ENCODE measurements at places on chromosomes 7 and 10.

GRCh38 chr10:124283215-124283948 is 135.3 kb downstream of the OAT start:
- DNase-seq = no peak

- peak; percentile 91 for DNase-seq
Measured at GRCh38 chr10:123008355-123009104, at the start of the genes ACADSB and IKZF5. TSS of gene ACADSB (plus strand) at chr10:123009006. CDS start at chr10:123009030, 24 bp downstream. TSS of gene IKZF5 (minus strand) at chr10:123008795. CDS start at chr10:122998625, 10,170 bp downstream.

GRCh38 chr7:20417260-20417659 is 86.6 kb downstream of the ITGB8 start:
- DNase-seq = no peak

GRCh38 chr7:18727115-18727870 is 231.7 kb downstream of the HDAC9 start:
- DNase-seq = no peak

GRCh38 chr7:47799524-47799923 is 148.7 kb downstream of the PKD1L1 start:
- no peak for DNase-seq

DNA sequence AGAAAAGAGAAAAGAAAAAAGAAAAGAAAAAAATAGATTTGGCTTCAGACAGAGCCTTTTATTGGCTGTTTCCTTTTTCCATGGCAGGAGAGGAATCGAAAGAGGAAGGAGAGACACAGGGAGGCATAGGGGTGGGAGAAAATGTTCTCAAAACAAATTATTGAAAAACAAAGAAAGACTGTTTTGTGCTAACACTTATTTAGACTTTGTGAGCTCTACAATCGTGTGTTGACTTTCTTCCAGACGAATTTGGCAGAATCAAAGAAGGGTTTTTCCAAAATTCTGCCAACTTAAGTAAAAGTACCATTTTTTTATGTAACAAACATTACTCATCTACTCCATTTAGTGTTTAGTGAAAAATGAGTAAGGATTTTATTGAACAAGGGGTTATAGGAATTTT is 982.2 kb downstream of the REEP3 start:
- no peak for DNase-seq

- DNase-seq = no peak
Measured at GRCh38 chr7:46682836-46683624, 762.0 kb upstream of the IGFBP3 start.

GRCh38 chr7:54483523-54483922 is 58.7 kb upstream of the VSTM2A start:
- DNase-seq = no peak

DNA sequence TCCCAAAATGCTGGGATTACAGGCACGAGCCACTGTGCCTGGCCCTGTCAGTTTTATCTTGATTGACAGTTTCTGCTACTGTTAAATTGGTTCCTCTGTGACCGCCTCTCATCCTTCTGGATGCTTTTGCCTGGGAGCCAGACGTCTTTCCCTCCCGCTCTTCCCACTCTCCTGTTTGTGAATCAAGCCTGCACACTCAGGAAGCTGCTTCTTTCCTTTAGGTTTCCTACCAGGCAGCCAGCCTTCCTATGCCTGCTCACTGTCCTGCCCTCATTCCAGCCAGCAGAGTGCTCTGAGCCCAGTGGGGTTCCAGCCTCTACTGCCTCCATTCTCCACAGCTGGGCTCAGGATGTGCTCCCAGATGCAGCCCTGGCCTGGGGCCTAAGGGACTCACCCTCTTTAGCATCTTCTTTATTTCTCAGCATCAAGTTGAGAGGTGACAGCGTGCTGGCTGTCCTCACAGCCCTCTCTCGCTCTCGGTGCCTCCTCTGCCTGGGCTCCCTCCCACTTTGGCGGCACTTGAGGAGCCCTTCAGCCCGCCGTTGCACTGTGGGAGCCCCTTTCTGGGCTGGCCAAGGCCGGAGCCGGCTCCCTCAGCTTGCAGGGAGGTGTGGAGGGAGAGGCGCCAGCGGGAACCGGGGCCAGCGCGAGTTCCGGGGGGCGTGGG is 5.1 kb downstream of the SH2D4B start:
- no peak for DNase-seq

- no peak for DNase-seq
Measured at GRCh38 chr10:131748831-131749766, 151.7 kb upstream of the PPP2R2D start.

DNA sequence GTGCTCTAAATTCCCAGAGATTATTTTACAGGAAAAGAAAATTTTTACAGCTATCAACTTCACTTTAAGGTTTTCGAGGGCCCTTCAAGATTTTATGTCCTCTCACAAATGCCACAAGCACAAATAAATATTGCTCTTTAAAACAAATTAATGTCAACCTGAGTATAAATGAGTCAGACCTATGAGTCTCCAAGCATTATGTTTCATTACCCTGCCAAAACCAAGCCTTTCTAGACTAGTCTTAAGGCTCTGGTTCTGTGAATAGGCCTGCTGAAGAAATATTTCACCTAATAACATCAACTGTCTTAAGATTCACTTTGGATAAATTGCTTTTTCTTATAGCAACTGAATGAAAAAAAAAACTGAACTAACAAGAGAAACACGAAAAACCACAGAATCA is 153.0 kb downstream of the PDE1C start:
- no peak for DNase-seq

DNA sequence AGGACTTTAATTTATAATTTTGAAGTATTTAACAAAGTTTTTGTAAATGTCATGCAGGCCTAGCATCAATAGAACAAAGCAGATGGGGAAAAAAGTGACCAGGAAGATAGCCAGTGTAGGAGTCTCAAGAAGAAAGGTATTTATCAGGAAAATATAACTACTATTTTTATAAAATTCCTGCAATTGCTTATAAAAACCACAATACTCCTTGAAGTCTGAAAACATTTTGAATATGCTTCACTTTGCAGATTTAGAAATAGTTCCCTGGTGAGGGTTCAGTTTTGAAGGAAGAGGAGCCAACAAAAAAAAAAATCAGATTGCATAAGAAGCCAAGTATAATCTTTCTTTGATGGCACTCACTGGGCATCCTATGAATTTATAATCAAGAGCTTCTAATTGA is 34.1 kb downstream of the MTERF1 start:
- no peak for DNase-seq

GRCh38 chr10:62244785-62245467 is 23.7 kb downstream of the RTKN2 start:
- no peak for DNase-seq

DNA sequence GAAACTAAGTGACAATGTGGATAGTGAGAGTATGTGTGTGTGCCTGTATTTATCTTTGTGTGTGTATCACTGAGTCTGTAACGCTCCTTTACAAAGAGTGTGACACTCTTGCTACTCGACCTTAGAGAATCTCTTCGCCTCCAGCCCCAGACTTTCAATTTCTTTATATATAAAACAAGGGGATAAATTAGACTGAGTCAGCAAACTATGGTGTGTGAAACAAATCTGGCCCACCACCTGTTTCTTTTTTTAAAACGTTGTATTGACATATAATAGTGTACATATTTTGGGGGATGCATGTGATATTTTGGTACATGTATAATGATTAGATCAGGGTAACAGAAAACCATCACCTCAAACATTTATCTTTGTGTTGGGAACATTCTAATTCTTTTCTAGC is 240.5 kb downstream of the KCNMA1 start:
- DNase-seq = no peak

DNA sequence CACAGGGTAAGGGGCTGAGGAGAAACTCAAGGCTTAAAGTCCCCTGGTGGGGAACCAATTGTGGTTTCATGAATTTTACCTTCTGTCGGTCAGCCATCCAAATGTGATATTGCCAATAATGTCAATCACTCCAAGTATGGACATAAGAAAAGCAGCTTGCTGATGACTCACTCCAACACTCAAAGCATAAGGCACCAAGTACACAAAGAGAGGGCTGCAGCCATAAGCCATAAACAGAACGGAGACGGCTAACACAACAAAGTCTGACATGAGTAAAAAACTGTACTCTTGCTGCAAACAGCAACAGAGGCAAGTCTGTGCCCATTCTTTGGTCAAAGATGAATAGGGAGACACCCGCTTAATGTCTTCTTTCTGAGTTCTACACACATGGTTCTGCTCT is 24.2 kb downstream of the IFIT5 start:
- no peak for DNase-seq

GRCh38 chr7:45596665-45597095 is 22.5 kb downstream of the ADCY1 start:
- no peak for DNase-seq

GRCh38 chr7:111903016-111903415 is 303.2 kb downstream of the DOCK4 start:
- no peak for DNase-seq

DNA sequence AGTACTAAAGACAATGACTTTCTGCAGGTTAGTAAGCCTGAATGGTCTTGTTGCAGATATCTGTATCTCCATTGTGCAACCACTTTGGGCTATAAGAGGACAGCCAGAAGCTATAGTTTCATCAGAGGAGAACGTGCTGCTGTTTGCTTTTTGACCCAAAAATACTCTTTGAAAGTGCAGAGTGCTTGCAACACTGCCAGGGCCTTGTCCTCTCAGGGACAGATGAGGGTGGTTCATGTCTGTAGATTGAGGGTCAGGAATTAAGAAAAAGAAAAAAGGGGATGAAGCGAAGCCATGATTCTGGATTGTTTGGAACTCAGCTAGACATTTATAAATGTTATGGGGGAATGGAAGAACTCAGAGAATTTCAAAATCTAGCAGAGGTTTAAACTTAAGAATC is 212.5 kb downstream of the SEC23IP start:
- no peak for DNase-seq

DNA sequence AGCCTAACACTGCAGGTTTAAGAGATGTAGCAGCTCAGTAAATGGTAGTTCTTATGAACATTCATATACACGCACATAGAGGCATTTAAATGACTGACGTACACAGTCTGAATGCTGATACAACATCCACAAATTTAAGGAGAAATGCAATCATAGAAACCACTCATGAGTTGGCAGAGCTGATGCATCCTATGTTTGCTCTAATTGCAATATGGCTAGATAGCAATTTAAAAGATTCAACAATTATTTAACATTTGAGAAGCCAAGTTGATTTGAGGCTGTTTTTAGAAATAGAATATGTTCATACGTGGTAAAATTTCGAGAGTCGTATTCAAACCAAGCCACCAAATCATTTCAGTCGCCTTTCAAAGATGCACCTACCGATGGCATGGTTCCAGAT is 135.6 kb downstream of the PFKFB3 start:
- DNase-seq = no peak

- no peak for DNase-seq
Measured at GRCh38 chr7:36512616-36513015, 123.0 kb downstream of the ANLN start.

GRCh38 chr10:615583-616152 is 73.8 kb downstream of the DIP2C start:
- DNase-seq = no peak

- no peak for DNase-seq
Measured at GRCh38 chr10:110268442-110268841, 36.3 kb downstream of the SMNDC1 start.
